Colonic mucosa (tissue), 4 donors: ENCODE measurements at places on chromosomes 11 and 22.

DNA sequence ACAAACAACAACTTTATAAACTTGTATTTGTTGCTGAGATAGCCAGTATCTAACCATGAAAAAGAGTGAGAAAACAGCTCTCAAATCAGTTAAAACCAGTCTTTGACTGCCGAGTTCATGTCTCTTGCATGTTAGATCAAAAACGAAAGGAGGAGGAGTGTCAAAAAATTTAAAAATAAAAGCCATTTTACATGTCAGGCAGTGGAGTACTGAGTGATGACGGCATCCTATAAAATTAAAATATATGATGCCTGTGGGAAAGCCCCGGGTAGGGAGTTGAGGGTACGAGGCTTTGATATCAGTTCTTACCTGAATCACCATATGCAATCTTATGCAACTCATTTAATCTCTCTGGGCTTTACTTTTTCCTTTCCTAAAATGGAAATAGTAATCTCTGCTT is 117.3 kb downstream of the ETS1 start:
- no peak overlapping the region for H3K4me3 ChIP-seq
- peaks cover 33% of the 10 kb centered on the region for H3K4me1 ChIP-seq
- DNase-seq: no peak

GRCh38 chr11:76626921-76627401 is 43.6 kb downstream of the LRRC32 start:
- no peak overlapping the region for H3K27ac ChIP-seq
- no peak overlapping the region for H3K4me3 ChIP-seq
- DNase-seq: no peak
- no peaks in the 10 kb centered on the region for H3K27me3 ChIP-seq

DNA sequence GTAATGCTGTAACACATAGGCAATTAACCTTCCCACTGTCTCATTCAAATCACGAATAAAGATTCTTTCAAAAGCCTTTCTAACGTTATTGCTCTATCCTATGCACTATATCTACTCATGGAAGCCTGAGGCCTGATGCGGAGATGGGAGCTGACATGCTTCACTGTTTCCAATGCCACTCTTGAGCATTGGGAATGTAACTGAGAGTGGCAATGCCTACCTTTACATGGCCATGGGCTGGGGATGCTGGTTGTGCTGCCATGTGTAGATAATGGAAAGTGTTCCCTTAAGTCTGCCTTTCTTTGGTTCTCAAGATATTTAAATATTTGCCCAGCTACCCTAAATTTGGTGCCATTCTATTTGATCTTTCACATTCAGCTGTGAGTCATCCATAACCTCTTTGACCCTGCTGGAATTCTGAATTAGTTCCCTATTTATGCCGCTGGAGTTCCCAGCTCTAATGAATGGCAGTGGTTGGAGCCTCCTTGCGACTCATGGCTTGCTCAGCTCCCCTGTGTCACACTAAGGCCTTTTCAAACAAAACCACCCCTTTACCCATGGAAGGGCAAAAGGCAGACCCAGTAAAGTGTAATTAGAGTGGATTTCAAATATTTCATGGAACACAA is 21.4 kb upstream of the DKK3 start:
- H3K4me1 ChIP-seq: no peaks in the 10 kb centered on the region
- H3K27ac ChIP-seq: no peak overlapping the region
- H3K27me3 ChIP-seq: no peaks in the 10 kb centered on the region
- no peaks in the 10 kb centered on the region for H3K36me3 ChIP-seq
- no peak overlapping the region for H3K4me3 ChIP-seq

DNA sequence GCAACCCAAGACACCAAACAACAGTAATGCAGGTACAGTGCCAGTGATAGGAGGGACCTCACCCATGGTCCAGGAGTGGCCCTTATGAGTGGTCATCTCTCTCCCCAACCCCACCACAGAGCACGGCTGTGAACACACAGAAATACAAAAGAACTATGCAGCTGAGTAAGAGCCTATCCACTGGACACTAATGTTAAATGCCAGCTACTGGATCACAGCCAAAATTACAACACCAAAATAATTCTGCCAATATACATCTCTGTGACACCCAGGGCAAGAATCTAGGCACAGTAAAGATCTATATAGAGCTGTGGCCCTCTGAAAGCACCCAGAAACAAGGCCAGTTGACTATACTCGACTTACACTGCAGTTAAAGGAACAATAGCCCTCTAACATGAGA is 22.8 kb upstream of the GPR83 start:
- no peak overlapping the region for H3K27ac ChIP-seq
- no peak for DNase-seq
- H3K4me3 ChIP-seq: no peak overlapping the region
- no peaks in the 10 kb centered on the region for H3K36me3 ChIP-seq
- no peaks in the 10 kb centered on the region for H3K4me1 ChIP-seq
- no peaks in the 10 kb centered on the region for H3K27me3 ChIP-seq

- H3K4me1 ChIP-seq: no peaks in the 10 kb centered on the region
- DNase-seq: no peak
- H3K27me3 ChIP-seq: no peaks in the 10 kb centered on the region
- H3K36me3 ChIP-seq: no peaks in the 10 kb centered on the region
- H3K27ac ChIP-seq: peak overlapping the region; percentile 11
Measured at GRCh38 chr11:118012083-118012669, 26.0 kb downstream of the IL10RA start.

DNA sequence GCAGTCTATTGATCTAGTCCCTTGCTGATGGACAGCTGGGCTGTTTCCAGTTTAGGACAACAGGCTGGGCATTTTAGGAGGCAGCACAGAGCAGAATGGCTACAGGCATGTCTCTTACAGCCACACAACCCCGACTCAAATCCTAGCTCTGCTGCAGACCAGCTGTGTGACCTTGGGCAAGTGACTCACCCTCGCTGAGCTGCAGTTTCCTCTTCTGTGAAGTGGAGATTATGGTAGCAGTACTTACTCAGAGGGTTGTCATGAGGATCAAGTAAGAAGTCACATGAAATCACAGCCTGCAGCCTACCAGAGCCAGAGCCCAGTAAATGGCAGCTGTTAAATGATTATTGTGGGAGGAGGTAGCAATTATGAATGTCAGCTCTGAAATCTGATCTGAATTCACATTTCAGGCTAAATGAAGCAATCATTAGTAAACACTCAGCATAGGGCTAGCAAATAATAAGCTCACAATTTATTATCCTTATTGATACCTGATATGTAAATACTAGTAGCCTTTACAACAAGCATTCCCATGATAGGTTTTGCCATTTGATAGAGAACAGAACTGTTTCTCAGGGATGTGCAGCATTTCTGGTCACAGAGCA is 58.9 kb downstream of the MYEOV start:
- DNase-seq: peak; percentile 26
- no peaks in the 10 kb centered on the region for H3K4me1 ChIP-seq
- no peak overlapping the region for H3K4me3 ChIP-seq
- no peaks in the 10 kb centered on the region for H3K27me3 ChIP-seq
- no peak overlapping the region for H3K27ac ChIP-seq

DNA sequence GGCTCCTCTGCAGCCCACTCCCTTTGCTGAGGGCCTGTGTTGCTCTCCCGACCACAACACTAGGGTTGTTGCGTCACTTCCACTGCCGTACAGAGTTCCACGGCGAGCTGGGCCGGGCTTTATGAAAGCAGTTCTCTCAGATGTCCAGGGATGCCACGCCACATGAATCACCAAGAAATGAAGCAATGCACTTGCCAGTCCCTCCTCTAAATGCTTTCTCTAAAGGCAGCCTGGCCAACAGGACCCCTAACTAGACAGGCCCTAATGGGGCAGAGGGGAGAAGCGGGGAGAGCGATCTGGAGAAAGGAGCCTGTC is 188.7 kb downstream of the CTTN start:
- no peaks in the 10 kb centered on the region for H3K4me1 ChIP-seq
- no peak for DNase-seq
- no peaks in the 10 kb centered on the region for H3K27me3 ChIP-seq
- H3K36me3 ChIP-seq: no peaks in the 10 kb centered on the region
- no peak overlapping the region for H3K27ac ChIP-seq

- peak overlapping the region; percentile 85 for H3K4me3 ChIP-seq
- peak; percentile 65 for DNase-seq
- no peaks in the 10 kb centered on the region for H3K36me3 ChIP-seq
- H3K4me1 ChIP-seq: peaks cover 18% of the 10 kb centered on the region
- H3K27ac ChIP-seq: peak overlapping the region; percentile 89
Measured at GRCh38 chr11:62575156-62575555, 1.5 kb upstream of the EEF1G start.

DNA sequence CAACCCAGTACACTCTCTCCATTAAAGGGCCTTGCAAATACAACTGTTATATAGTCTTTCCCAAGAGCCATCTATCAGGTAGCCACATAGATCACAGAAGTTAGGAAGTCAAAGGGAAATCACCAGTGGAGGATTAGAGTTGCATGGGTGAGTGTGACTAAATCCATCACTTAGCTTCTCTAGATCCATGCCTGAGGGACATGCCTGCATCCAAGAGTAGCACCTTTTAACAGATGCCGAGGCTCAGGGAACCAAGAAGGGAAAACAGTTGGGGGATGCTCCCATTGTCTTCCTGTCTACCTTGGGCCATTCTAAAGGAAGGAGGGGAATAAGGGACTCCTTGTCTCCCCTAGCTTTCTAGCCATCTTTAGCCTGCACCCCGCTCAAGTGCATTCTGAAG is 77.9 kb downstream of the XRRA1 start:
- H3K36me3 ChIP-seq: no peaks in the 10 kb centered on the region
- no peak overlapping the region for H3K27ac ChIP-seq
- DNase-seq: no peak
- H3K4me3 ChIP-seq: no peak overlapping the region

DNA sequence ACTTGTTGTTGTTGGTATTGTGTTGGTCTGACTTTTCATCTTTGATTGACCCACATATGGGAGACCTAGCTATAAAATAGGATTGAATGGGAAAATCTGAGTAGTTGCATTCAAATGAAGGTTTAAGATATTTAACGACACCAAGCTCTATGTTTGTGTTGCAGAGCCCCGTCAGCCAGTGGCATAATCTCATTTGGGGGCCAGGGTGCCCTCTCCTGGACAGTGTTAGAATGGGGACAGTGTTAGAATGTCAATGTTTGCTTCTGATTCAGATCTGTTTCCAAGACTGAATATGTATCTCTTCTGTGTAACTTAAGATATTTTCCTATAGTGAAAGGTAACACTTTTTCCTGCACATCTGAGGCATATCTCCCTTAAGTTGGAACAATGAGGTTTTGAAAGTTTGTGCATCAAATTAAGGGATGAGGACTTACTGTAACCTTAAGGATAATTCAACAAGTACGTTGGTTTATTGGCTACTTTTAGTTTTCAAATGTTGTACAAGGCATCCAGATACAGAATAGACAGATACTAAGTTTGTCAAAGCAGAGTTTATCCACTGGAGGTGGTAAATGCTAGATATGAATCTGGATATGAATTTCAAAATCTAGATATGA is 5.3 kb upstream of the OR52M1 start:
- no peaks in the 10 kb centered on the region for H3K4me1 ChIP-seq
- no peak overlapping the region for H3K4me3 ChIP-seq
- peak; percentile 57 for DNase-seq
- no peaks in the 10 kb centered on the region for H3K27me3 ChIP-seq
- no peaks in the 10 kb centered on the region for H3K36me3 ChIP-seq

DNA sequence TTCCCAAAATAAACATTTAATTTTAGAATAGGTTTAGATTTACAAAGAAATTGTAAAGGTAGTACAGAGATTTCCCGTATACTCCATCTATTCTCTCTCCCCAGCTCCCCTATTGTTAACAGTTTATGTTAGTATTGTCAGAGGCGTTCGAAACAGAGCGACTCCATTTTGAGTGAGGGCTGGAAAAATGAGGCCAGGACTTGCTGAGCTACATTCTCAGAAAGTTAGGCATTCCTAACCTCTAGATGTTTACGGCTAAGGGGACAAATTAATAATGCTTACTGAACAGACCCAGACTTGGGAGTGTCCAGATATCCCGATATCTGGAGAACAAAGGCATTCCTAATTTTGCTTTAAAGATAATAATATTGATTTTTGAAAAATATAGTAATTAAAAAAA is 12.4 kb upstream of the NUP160 start:
- no peaks in the 10 kb centered on the region for H3K4me1 ChIP-seq
- H3K27me3 ChIP-seq: no peaks in the 10 kb centered on the region
- no peaks in the 10 kb centered on the region for H3K36me3 ChIP-seq
- H3K27ac ChIP-seq: no peak overlapping the region

DNA sequence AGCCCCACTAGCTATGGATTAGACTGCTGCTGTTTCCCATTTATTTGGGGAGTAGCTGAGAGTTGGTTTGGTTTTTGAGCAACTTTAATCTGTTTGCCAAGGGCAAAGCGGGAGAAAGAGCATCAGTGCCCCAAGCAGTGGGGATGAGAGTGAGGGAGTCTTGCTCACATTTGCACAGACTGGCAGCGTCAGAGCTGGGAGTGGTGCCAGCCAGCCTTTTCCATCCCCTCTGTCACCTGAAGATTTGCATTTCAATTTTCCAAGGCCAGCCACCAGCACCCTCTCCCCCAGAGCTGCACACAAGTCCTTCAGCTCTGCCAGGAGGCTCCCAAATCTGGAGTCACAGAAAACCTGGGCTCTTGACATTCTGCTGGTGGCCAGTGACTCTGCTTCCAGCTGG is 21.0 kb upstream of the UVRAG start:
- H3K36me3 ChIP-seq: no peaks in the 10 kb centered on the region
- no peaks in the 10 kb centered on the region for H3K4me1 ChIP-seq
- DNase-seq: no peak
- H3K27me3 ChIP-seq: no peaks in the 10 kb centered on the region

- H3K27ac ChIP-seq: no peak overlapping the region
- no peaks in the 10 kb centered on the region for H3K4me1 ChIP-seq
- no peaks in the 10 kb centered on the region for H3K27me3 ChIP-seq
- H3K4me3 ChIP-seq: no peak overlapping the region
- DNase-seq: no peak
Measured at GRCh38 chr11:74540270-74540669, 46.7 kb upstream of the LIPT2 start.

- H3K27ac ChIP-seq: no peak overlapping the region
- no peaks in the 10 kb centered on the region for H3K27me3 ChIP-seq
- H3K36me3 ChIP-seq: no peaks in the 10 kb centered on the region
- no peak for DNase-seq
- no peak overlapping the region for H3K4me3 ChIP-seq
- no peaks in the 10 kb centered on the region for H3K4me1 ChIP-seq
Measured at GRCh38 chr22:38204784-38205183, 3.0 kb downstream of the MAFF start.

DNA sequence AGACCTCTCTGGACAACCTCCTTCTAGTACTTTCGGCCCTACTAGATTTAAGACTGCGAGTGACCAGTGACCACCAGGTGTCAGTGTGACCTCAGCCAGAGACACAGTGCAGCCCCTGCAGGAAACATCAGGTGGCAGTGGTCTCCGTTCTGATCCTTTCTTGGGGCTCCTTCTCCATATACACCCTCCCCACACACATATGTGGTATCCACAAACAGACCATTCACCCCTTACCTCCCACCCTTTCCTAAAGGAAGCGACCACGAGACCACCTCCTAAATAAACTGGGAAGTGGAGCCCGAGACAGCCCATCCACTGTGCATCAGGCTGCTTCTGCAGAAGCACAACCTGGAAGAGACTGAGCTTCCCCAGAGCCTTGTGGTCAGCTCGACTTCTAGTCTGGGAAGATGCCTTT is 38.5 kb upstream of the CYP2D6 start:
- peak; percentile 73 for DNase-seq
- no peak overlapping the region for H3K27ac ChIP-seq
- H3K4me1 ChIP-seq: peaks cover 11% of the 10 kb centered on the region
